ENCODE measurements at places on chromosomes 7 and 10.

- no peak for DNase-seq
Observed at GRCh38 chr10:104065748-104066147, 19.9 kb downstream of the COL17A1 start.

- no peak for DNase-seq
Observed at GRCh38 chr7:153447011-153447410, 605.2 kb upstream of the DPP6 start.

DNA sequence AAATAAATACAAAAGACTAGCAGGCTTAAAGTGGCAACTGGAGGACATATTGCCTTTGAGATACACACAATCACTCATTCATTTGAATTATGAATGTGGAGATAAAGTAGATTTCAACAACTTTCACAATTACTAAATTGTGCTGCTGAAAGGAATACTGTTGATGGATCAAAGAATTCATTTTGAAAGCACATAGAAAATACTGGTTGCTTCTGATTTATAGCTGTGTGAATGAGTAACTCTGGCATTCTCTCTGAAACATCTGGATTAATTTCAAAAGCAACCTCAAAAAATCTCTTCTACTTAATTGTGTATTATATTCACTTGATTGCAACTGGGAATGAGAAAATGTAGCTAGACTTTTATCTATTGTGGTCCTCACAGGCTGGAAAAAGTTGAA, 397.6 kb downstream of the THSD7A start:
- no peak for DNase-seq

DNA sequence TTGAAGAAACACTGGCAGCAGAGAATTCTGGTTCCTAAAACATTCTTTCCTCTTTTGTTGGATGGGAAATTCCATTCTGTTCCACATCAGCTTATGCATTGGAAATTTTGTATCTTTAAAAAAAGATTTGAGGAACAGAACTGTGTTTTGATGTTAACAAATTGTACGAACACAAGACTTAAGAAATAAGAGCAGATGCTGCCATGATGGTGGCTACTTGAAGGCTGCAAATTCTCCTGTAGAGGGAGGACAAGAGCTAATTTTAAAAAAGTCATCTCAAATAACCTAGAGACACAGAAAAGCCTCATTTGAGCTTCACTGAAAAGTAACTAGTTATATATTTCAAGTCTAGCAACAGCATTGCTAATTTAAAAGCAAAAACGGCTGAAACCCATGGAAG, 29.8 kb downstream of the NDUFB2 start:
- DNase-seq: no peak

DNA sequence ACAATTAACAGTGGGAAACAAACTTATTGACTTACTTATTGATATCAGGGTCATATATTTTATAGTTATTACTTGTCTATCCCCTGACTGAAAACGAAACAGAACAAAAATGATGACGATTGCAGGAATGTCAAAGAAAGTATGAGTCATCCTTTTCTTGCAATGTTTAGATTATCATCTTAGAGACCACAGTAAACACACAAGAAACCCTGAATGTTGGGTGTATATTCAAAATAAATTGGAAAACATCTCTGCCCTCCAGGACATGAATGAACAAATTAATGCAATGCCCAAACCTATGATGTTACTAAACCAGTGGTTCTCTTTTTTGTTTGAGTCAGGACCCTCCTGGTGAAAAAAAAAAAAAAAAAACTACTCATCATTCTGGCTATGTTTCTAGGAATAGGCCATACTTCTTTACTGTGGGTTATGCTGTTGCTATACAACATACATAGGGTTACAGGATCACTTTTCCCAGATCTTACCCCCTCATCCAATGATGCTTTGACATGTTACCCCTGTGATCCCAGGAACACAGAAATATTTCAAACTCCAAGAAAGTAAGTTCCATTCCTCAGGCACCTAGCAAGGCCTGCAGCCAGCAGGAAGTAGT, 623.4 kb upstream of the IGFBP3 start:
- DNase-seq: no peak

- DNase-seq: peak; percentile 27
Observed at GRCh38 chr10:97648562-97649404, 8.3 kb downstream of the PI4K2A start.

- DNase-seq: no peak
Observed at GRCh38 chr10:43674553-43675210, 26.0 kb upstream of the ZNF32 start.

DNA sequence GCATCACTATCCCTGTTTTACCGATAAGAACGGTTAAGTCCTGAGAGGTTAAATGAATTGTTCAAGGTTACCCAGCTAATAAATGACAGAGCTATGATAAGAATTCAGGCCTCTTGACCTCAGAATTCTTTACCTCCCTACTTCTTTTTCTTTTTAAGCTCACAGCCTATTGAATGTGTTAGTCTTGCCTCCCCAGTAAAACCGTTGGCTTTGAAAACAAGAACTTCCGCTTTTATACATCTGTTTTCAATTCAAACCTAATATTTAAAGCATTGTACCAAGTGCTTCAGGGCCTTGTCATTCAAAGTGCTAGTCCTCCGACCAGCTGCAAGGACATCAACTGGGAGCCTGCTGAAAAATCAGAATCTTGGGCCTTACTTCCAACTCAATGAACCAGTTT, 15.6 kb downstream of the SEC31B start:
- DNase-seq: no peak

GRCh38 chr7:116100626-116101025, 70.1 kb upstream of the TFEC start:
- no peak for DNase-seq

DNA sequence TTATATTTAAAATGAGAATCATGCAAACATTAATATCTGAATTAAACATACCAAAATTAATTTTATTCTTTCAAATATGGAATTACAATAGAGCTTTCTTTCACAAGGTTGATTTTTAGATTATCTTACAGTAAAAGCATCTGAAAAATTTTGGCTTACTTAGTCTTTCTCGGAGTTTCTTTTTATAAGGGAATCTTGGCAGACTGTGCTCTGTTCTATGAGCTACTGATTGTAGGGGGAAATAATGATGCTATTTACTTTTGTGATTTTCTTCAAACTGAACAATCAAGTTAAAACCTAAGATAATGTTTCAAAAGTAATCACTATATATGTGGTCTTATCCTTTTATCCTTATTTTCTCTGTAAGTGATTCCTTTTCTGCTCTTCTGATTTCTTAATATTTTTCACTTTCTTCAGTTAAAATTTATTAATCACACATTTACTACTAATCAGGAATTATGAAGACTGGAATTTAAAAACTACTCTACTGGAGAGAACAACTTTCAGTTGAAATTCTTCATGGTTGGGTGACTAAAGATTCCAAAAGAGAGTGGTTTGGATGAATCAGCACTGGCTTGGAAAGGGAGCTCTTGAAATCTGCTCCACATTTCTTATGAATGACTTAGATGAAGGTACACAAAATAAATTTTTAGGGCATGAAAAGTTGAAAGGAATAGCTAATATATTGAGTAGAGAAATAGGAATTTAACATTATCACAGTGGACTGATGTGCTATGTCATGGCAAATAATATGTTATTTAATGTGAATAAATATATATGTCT, 103.9 kb downstream of the PPP1R9A start:
- no peak for DNase-seq

DNA sequence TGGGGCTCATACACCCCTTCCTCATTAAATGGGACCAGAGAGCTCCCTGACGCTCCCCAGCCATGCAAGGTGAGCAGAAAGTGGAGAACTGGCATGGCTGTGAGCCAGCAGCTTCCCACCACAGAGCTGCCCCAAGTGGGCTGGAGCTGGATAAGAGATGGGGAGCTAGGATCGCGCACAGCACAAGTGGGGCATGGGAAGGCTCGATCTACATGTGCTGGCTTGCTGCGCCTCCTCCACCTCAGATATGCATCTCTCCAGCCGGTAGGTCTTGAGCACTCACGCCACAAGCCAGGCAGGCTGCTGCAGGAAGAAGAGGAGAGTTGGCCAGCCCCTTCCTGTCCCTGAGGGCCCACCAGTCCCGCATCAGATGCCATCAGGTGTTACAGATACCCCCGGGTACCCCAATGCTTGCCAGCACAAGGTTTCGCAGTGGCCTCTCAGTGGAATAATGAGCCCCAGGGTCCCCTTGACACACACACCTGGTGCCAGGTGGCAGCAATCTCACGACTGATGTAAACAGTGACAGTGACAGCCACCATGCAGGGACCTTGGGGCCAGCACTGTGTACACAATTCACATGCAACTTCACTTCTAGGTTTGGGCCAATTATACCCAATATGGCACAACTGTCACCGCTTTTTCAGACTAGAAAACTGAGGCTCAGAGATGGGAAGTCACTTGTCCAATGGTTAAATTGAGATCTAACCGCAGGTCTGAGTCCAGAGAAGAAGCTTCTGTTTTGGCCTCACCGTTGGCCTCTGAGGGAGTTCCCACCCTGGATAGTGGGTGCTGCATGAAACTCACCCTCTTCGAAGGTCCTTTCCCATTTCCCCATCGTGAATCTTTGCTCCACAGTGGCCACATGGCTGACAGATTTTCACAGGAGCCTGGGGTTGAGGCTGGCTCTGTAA, 79.3 kb downstream of the OAT start:
- DNase-seq: no peak

GRCh38 chr7:15680446-15680845, 6.0 kb downstream of the MEOX2 start:
- DNase-seq: no peak

DNA sequence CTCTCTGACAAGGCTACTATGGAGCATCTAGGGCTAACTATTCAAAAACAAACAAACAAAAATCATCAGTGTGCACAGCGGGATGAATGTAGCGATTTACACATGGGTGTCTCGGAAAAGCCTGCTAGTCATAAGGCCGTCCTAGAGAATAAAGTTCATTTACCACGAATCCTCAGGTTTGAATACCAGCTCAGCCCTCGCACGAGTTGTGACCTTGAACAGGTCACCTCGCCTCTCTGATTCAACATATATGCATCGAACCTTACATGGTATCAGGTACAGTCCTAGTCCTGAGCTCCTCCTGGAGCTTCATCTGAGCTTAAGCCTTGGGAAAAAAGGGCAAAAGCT, 572 bp downstream of the ATP5MF start:
- DNase-seq: no peak

DNA sequence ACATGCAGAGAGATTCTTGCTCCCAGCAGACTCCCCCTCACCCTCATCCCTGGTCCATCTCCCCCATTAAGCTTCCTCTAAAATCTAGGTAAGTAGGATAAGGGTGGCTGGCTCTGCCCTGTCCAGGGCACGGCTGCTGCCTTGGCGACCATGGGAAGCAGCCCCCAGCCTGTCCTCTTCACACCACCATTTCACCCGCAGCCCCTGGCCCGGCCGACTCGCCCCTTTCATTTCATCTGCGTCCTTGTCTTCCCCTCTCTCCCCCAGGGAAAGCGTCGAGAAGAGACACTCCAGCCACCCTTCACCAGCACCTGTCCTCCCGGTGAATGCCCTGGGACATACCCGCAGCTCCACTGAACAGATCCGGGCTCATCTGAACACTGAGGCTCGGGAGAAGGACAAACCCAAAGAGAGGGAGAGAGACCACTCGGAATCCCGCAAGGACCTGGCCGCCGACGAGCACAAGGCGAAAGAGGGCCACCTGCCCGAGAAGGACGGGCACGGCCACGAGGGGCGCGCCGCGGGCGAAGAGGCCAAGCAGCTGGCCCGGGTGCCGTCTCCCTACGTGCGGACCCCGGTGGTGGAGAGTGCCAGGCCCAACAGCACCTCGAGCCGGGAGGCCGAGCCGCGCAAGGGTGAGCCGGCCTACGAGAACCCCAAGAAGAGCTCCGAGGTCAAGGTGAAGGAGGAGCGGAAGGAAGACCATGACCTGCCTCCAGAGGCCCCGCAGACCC, 342.3 kb upstream of the GALNT17 start:
- no peak for DNase-seq

- DNase-seq: no peak
Observed at GRCh38 chr10:132368391-132368790, 28.6 kb upstream of the PWWP2B start.

- DNase-seq: no peak
Observed at GRCh38 chr7:1674161-1675035, 4.3 kb downstream of the ELFN1 start.

- no peak for DNase-seq
Observed at GRCh38 chr7:15305002-15305600, 256.7 kb downstream of the AGMO start.

DNA sequence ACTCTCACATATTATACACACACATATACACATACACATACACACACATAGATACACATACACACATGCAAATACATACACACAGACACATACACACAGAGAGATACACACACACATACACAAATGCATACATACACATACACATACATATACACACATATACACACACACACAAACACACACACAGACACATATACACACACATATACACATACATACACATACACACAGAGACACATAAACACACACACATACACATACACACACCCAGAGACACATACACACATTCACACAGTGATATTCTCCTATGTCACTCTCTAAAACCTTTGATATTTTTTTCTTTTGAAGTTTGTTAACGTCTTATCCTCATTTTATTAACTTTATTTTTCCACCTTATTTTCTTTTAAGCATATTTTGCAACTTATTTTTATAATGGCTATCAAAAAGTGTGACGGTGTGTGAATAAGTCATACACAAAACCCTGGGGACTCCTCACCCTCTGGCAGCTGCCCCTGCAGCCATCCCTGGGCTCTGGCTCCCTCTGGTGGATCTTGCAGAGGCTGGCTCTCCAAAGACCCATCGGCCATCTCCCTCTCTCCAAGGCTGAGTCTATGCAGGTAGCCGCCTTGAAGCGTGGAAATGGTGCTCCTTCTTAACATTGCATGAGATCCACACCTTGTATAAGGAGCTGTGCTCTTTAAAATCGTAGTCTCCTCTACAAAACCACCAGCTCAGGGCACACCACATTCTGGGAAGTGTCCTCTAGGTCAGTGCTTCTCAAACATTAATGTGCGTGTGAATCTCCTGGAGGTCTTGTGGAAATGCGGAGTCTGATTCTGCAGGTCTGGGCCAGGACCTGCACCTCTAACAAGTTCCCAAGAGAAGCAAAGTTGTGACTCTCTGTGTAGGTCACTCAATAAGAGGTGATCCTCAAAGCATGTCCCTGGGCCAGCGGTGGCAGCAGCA, 4.1 kb upstream of the C10orf120 start:
- DNase-seq: peak; percentile 16

All from NK-92 treated with Interleukin-12 subunit alpha and Interleukin-12 subunit beta, amount 100 ng/mL, for 24 hours (cell line).